Mammary epithelial cell (primary cell): ENCODE measurements at places on chromosomes 2 and 18. TPM values are rescaled to one million over a fixed set of nuclear protein-coding genes. Genes with fewer than 3 reads are reported as not detected.

The SUCLG1 gene
- total RNA-seq: 63.4 and 75.2 TPM in 2 replicates

DNA sequence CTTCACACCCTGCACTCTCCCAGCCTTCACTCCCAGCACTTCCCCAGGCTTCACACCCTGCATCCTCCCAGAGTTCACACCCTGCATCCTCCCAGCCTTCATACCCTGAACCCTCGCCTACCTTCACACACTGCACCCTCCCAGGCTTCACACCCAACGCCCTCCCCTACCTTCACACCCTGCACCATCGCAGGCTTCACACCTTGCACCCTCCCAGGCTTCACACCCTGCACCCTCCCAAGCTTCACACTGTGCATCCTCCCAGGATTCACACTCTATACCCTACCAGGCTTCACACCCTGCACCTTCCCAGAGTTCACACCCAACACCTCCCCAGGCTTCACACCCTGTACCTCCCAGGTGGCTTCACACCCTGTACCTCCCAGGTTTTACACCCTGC lies 448.7 kb upstream of the MYT1L start:
- DNase-seq: no peak

The LYPD1 gene
- total RNA-seq: not detected

- DNase-seq: no peak
Observed at GRCh38 chr18:50274044-50274442, 7.3 kb downstream of the MBD1 start.

The DNAH7 gene
- 1.0 TPM for total RNA-seq
